Psoas muscle (tissue), 8 donors: ENCODE measurements at places on chromosomes 4 and X. TPM values are rescaled to one million over a fixed set of nuclear protein-coding genes. Genes with fewer than 3 reads are reported as not detected.

The CHRDL1 gene
- total RNA-seq: 5.1 TPM

- DNase-seq: no peak
Measured at GRCh38 chrX:85620466-85620865, 241.0 kb upstream of the POF1B start.

GRCh38 chr4:141140391-141141200, 7.3 kb upstream of the RNF150 start:
- no peak for DNase-seq

GRCh38 chr4:38946919-38947318, 79.3 kb downstream of the FAM114A1 start:
- no peak for DNase-seq
